Right atrium auricular region (tissue), 2 donors: ENCODE measurements at places on chromosomes 6 and 20. TPM values are rescaled to one million over a fixed set of nuclear protein-coding genes. Genes with fewer than 3 reads are reported as not detected.
A peak's percentile ranks its signal among the peaks of the same experiment; 100 is the strongest.

DNA sequence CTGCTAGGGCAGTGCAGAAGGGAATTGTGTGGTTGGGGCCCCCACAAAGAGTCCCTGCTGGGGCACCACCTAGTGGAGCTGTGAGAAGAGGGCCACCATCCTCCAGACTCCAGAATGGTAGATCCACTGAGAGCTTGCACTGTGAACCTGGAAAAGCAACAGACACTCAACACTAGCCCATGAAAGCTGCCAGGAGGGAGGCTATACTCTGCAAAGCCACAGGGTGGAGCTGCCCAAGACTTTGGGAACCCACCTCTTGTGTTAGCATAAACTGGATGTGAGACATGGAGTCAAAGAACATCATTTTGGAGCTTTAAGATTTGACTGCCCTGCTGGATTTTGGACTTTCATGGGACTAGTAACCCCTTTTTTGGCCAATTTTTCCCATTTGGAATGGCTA lies 328.4 kb upstream of the KHDRBS2 start:
- no peaks in the 10 kb centered on the region for H3K36me3 ChIP-seq
- H3K4me1 ChIP-seq: no peaks in the 10 kb centered on the region
- H3K27me3 ChIP-seq: no peaks in the 10 kb centered on the region

Gene MEI4
- total RNA-seq: 0.51 TPM

- H3K27me3 ChIP-seq: no peaks in the 10 kb centered on the region
- DNase-seq: no peak
- no peaks in the 10 kb centered on the region for H3K36me3 ChIP-seq
These were observed 18.9 kb downstream of the NHSL1 start for GRCh38 chr6:138480279-138480949.

Gene BRPF3
- 23.4 TPM for total RNA-seq

GRCh38 chr6:113031591-113032238 lies 684.6 kb downstream of the RFPL4B start:
- DNase-seq: no peak
- H3K27ac ChIP-seq: no peak overlapping the region
- H3K4me1 ChIP-seq: no peaks in the 10 kb centered on the region
- no peaks in the 10 kb centered on the region for H3K36me3 ChIP-seq

Gene TSBP1
- total RNA-seq: not detected

Gene FKBP1C
- total RNA-seq: 0.35 TPM

DNA sequence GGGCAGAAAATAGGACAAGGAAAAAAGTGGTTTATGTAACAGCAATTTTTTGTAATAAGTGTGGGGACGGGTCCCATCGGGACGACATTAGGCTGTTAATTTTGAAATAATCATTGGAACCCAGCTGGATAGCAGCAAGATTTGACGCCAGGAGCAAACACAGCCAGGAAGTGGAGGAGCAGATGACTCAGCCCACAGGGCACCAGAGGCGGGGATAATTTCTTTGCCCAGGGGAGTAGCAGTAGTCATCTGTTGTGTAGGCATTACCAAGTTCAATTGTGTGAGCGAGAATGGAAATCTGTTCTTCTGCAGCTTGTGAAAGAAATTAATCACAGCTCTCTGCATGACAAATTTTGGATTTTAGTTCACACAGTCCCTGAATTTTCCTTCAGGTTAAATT lies 22.6 kb upstream of the RIN2 start:
- no peak overlapping the region for H3K4me3 ChIP-seq
- H3K27ac ChIP-seq: peak overlapping the region; percentile 56

Gene EYS
- total RNA-seq: not detected

Gene CRISP2
- total RNA-seq: not detected

DNA sequence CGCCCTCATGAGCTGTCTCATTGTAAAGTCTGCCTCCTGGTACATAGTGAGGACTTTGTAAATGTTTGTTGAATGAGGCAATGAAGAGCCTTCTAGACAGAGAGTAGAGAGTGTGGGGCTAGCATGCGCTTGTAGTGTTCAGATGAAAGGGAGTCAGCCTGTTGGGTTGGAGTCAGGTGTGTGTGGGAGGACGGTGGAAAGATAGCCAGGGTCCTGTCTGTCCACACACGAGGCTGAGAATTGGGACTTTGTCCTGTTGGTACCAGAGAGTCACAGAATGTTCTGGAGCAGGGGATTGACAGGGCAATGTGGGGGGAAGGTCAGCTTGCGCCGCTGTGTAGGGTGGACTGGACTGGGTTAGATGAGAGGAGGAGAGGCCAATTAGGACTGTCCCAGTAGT lies 58.6 kb downstream of the RIOK1 start:
- H3K27ac ChIP-seq: no peak overlapping the region
- H3K4me3 ChIP-seq: no peak overlapping the region
- H3K27me3 ChIP-seq: no peaks in the 10 kb centered on the region

GRCh38 chr20:62860391-62860923 lies 1.2 kb downstream of the TCFL5 start:
- peak overlapping the region; percentile 45 for H3K4me3 ChIP-seq
- DNase-seq: no peak
- no peak overlapping the region for H3K27ac ChIP-seq
- peaks cover 12% of the 10 kb centered on the region for H3K4me1 ChIP-seq
- no peaks in the 10 kb centered on the region for H3K27me3 ChIP-seq

DNA sequence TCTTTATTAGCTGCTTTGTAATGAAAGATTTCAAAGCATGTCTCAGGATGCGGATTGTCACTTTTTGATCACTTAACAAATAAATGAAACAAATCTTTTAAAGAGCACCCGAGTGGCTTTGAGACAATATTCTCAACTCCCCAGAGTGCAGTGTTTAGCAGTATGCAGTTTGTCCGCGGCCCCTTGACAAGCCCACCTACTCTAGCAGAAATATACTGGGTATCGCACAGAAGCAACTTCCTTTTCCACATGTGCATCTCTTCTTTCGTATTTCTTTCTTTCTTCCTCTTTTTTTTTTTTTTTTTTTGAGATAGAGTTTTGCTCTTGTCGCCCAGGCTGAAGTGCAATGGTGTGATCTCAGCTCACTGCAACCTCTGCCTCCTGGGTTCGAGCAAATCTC lies 84.5 kb upstream of the FAM184A start:
- no peak overlapping the region for H3K4me3 ChIP-seq
- DNase-seq: no peak
- no peak overlapping the region for H3K27ac ChIP-seq
- H3K36me3 ChIP-seq: no peaks in the 10 kb centered on the region
- no peaks in the 10 kb centered on the region for H3K4me1 ChIP-seq

Gene CRISP1
- not detected for total RNA-seq

Gene GJA1
- 122 TPM for total RNA-seq

DNA sequence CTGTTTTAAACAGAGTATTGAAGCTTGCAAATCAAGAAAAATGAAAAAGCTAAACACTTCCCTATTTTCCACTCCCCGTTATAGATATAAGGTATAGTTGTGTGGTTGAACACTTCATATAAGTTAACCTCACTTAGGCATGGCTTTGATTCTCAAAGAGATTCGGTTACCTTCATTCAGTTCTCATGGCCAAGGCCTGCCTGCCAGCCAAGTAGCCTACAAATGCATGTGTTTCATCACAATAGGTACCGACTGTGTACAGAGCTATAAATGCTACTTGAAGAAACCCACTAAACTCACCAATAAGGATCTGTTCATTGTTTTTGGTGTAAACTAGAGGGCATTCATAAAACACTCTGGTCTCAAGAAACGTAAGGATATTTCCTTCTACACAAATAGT lies 27.8 kb downstream of the PM20D2 start:
- no peak overlapping the region for H3K4me3 ChIP-seq
- no peaks in the 10 kb centered on the region for H3K4me1 ChIP-seq
- DNase-seq: no peak
- no peaks in the 10 kb centered on the region for H3K36me3 ChIP-seq
